ENCODE measurements at places on chromosomes 11 and 22. TPM values are rescaled to one million over a fixed set of nuclear protein-coding genes. Genes with fewer than 3 reads are reported as not detected.

Gene LRRC32
- 15.6 TPM for total RNA-seq

Gene GLYAT
- not detected for total RNA-seq

Gene OSBPL5
- total RNA-seq = 36.8 TPM

Gene SLC39A13
- total RNA-seq = 17.9 TPM

Gene PLA2G6
- 24.9 TPM for total RNA-seq

Gene KIRREL3
- total RNA-seq = 1.3 TPM

Gene L3MBTL2
- total RNA-seq = 16.1 TPM

Gene GGTLC3
- total RNA-seq = not detected

Gene KCNJ1
- total RNA-seq = not detected

Gene C22orf15
- total RNA-seq = not detected

Gene ASCL2
- 10.4 TPM for total RNA-seq

Gene PAX6
- total RNA-seq = 1.5 TPM

Gene SYCE3
- total RNA-seq = not detected

Gene C2CD2L
- 43.7 TPM for total RNA-seq

Gene TTC38
- 132 TPM for total RNA-seq

Gene EHF
- 226 TPM for total RNA-seq

Gene BCO2
- 4.3 TPM for total RNA-seq

Gene SLC22A24
- total RNA-seq = not detected

Gene CST6
- not detected for total RNA-seq

Gene VSTM5
- 2.5 TPM for total RNA-seq

Gene HEPN1
- total RNA-seq = not detected

Gene KCNK4
- not detected for total RNA-seq

Gene PLAAT2
- total RNA-seq = 53.6 TPM

Gene KCNQ1OT1
- total RNA-seq = 1.1 TPM

Gene TESMIN
- total RNA-seq = 11.0 TPM

Gene THY1
- 1.8 TPM for total RNA-seq

Gene FIBIN
- total RNA-seq = 5.1 TPM

Gene OR51B4
- not detected for total RNA-seq

Gene CFAP300
- total RNA-seq = not detected

Gene PLAAT5
- total RNA-seq = 0.21 TPM

Gene OR52I2
- not detected for total RNA-seq

Gene ACCS
- total RNA-seq = 28.6 TPM

Gene OR8D1
- total RNA-seq = not detected

Gene GALNT18
- total RNA-seq = 3.6 TPM

Data from left colon (tissue), 2 donors.